Hindlimb muscle (tissue), 1 donor: ENCODE measurements at places on chromosomes 7 and 10. TPM values are rescaled to one million over a fixed set of nuclear protein-coding genes. Genes with fewer than 3 reads are reported as not detected.

DNA sequence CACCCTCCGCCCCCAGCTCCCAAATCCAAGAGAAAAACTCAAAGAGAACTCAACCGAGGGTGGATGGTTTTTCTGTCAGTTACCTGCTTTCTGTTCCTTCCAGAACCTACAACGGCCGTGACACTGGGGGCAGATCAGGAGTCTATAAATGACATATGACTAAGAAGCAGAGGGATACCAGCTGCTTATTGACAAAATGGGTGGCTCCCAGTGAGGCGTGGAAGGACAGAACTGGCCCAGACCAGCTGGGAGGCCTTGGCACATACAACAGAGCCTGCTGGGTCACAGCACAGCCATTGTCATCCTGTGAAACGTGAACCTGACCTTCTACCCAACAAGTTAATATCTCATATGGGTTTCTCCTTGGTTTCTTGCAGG, 84.3 kb upstream of the ADRB1 start:
- DNase-seq = no peak

DNA sequence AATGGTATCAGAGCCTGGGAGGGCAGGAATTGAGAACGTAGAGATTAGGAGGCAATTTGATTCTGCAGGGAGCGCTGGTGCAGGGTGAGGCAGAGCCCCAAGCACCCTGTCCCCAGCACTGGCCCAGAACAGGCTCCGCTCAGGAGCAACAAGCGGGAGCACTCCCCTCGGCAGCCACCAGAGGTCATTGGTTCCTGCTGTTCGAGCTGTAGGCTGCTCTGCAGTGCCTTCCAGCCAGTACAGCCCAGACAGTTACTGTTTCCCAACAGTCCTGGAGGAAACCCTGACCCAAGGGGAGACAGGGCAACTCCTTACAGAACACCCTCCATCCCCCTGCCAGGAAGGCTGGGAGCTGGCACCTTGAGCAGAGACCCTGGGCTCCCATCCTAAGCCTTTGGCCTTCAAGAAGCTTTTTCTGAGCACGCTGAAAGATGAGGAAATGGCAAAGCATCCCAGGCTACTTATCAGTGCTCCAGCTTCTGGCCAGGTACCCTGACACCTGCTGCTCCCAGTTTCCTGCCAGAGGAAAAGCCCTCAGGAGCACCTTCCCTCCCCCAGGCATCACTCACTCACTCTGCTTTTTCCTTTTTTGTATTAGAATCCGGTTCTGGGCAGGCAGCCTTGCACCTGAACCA, 71.2 kb upstream of the EFCAB10 start:
- DNase-seq = peak; percentile 64

- no peak for DNase-seq
These were observed 286 bp downstream of the SP8 start for GRCh38 chr7:20786421-20786778.

DNA sequence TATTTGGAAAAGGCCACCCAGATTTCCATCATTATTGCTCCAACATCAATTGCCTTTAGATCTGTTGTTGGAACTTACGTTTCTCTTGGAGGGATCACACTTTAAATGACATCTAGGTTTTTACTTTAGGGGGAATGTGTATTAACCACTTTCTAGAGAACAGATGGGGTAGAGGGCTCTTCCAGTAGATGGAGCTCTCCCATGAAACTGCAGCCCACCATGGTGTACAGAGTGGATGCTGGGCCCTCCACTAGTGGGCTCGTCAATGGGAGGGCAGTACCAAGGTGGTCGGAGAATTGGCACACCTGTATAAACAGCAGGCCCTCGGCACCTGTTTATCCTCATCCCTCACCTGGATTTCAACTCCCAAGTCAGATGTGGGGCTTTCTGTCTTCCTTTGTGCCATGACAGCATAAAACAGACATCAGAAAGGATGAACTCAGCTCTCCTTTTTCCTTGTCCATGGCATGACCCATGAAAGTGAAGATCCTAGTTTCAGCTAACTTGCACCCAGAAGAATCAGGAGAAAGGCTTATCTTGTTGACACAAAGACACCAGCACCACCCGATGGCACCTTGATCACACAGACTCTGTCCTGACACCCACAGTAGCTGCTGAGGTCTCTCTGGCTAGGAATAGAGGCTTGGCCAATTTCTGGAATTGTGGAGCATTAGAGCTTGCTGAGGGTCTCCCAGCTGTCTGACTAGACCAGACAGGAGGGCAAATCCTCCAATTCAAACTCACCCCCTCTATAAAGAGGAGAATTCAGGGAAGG, 150.5 kb downstream of the CYP26A1 start:
- no peak for DNase-seq

GRCh38 chr7:156475666-156476065, 164.9 kb upstream of the RNF32 start:
- no peak for DNase-seq

DNA sequence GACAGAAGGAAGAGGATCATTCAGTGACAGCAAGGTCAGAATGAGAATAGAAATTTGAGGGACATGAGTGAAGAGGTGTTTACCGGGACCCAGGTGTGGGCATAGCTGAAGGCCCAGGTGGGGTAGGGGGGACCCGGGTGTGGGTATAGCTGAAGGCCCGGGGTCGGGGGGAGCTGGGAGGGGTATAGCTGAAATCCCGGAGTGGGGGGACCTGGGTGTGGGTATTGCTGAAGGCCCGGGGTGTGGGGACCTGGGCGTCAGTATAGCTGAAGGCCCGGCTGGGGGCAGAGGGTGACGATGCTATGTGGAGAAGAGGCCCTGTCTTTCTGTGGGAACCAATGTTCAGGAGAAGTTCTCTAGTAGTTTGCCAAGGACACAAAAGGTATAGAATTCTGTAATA, 183.0 kb upstream of the PITRM1 start:
- DNase-seq = no peak

DNA sequence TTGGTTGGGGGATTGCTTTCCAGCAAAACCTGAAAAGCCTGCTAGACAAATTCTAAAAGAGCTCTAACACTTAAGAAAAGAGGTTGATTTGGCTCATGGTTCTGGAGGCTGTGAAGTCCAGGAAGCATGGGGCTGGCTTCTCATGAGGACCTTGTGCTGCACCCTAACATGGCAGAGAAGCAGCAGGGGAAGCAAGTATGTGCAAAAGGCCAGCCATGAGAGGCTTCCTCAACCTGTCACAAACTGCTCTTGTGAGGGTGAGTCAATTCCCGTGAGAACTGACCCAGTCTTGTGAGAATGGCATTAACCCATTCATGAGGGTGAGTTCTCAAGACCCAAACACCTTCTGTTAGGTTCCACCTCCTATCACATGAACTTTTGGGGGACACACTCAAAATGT, 54.3 kb upstream of the IGFBP3 start:
- no peak for DNase-seq

GRCh38 chr7:75662579-75663301, 76.0 kb downstream of the HIP1 start:
- DNase-seq = no peak

- DNase-seq = no peak
These were observed 89.6 kb downstream of the VTI1A start for GRCh38 chr10:112536663-112537062.

DNA sequence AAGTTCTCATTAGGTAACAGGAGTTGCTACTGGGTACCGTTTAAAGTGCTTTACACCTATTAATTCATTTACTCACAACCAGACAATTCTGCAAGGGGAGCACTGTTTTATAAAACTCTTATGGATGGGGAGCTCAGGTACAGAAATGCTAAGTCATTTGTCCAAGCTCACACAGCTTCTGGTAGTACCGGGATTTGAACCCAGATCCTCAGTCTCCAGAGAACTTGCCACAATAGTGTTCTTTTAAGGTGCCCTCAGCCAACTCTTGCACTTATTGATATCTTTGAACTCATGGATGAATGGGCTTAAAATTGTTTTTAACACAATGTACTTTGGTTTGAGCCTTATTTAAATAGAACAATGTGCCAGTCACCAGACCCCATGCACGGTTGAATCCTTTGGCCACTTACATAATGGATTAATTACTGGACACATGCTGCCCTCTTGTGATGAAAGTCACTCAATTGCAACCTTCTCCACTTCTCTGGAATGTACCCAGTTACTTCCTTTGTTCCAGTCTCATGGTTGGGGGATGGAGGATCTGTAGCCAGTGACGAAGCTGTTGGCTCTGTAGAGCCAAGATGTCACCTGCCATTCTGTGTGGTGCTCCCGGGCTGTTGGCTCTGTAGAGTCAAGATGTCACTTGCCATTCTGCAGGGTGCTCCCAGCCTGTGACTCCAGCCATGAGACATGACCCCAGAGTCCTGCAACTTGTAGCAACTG, 65.6 kb downstream of the NOD1 start:
- peak; percentile 32 for DNase-seq

DNA sequence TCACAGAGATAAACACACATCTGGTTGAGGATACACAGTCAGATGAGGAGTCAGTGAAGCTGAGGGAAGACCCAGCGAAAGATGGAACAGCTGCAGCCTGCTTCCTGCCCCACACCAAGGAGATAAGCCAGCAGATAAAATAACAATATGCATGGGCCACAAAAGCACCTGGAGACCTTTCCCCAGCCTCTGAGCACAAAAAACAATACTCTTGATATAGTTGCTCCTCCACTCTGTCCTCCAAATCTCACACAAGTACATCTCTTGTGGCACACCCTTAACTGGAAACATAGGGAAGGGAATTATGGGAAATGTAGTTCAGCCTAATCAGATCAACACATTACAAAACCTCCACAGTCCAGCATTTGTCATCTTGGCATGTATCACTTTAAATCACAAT, 9.7 kb upstream of the FHIP2A start:
- no peak for DNase-seq

- no peak for DNase-seq
These were observed 52.1 kb downstream of the MPP7 start for GRCh38 chr10:28250782-28251181.

DNA sequence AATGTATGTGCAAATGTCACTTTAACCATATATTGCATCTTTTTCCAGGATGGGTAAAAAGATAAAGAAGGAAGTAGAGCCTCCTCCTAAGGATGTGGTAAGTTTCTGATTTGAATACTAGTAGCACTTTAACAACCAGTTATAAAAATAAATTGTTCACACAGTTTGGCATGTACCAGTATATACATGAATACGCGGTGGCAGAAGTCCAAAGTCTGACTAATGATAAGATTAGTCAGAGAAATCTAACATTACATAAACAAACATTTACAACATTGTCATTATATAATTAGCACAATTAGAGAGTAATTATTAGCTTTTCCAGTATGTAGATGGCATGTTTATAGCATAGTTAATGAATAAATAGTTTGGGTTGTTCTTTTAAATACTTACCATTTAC, 4.1 kb downstream of the ARMC3 start:
- DNase-seq = no peak

DNA sequence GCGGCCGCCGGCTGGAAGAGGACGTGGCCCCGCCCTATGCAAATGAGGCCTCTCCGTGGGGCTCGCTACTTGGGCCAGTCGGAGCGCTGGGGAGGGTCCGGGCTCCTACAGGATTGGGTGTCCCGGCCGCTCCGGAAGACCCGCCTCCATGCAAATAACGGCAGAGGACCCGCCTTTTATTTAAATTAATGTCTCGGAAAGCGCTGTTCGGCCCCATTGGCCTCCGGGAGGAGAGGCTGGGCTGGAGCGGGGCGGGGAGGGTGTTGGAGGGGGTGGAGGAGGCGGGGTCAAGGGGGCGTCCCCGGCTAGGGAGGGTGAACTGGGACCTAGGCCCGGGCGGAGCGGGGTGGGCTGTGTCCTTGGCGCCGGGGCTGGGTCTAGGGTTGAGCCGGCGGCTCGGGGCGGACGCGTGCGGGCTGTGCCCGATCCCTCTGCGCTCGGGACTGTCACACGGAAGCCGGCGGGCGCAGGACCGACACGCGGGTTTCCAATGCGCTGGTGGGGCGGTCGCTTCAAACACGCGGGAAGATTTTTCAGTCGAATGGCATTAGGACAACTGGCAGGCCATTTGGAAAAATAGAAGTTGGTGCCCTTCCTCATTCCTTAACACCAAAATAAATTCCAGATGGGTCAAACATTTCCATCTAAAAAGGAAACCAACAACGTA, 344 bp upstream of the POLM start:
- DNase-seq = peak; percentile 97

- no peak for DNase-seq
These were observed 51.0 kb downstream of the CDH23 start for GRCh38 chr10:71447676-71448075.

- DNase-seq = no peak
These were observed 97.4 kb upstream of the BMPER start for GRCh38 chr7:33807779-33808482.

DNA sequence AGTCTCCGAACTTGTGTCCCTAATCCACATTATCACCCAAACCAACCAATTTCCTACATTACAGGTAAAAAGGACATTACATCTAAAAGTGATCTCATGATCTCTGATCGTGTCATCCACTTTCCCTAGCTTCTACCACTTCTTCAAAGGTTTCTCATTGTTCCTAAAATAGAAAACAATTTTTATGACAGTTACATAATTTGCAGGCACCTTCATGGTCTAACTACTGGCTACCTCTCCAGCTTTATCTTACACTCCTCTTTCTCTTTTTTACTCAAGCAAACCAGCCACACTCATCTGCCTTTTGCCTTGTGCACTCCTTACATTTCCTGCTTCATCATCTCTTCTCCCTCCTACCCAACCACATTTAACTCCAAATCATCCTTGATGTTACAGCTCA, 886.7 kb upstream of the SORCS1 start:
- DNase-seq = no peak

DNA sequence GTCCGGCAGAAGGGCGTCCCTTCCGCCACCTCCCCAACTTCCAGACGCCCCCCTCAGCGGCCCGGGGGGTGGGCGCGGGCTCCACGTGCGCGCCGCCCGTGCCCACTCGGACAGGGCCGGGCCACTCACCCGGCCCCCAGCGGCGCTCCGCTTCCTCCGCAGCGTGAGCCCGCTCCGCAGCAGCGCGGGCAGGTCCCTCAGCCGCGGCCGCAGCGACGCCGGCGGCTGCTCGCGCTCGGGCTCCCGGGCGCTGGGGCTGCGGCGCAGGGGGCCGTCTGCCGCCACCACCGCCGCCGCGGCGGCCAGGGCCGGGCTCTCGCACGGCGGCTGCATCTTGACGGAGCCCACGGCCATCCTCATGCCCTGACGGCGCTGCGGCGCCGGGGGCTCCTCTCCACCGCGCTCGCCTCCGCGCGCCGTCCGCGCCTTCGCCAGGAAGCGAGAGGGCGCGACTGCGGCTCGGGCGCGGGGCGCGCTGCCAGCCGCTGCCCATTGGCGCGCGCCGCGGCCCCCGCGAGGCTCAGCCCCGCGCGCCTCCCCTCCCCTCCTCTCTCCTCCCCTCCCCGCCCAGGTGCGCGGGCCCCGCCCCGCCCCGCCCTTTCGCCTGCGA, at the start of gene RAPGEF5:
RAPGEF5 (minus strand) TSS at position 454 of the 610 bp plus-strand sequence; CDS start at position 360, 94 bp downstream.
- peak; percentile 4 for DNase-seq

Gene GRID2IP
- 0.18 TPM for polyA plus RNA-seq

Gene VPS37D
- polyA plus RNA-seq = 3.1 TPM

Gene LFNG
- 21.3 TPM for polyA plus RNA-seq

Gene C1QL3
- not detected for polyA plus RNA-seq

Gene CNTNAP2
- 10.1 TPM for polyA plus RNA-seq

Gene IDI2
- not detected for polyA plus RNA-seq

Gene TDRD1
- polyA plus RNA-seq = 0.13 TPM

Gene AKR1C8
- polyA plus RNA-seq = not detected

Gene KAT6B
- polyA plus RNA-seq = 18.1 TPM

Gene FRMD4A
- polyA plus RNA-seq = 35.1 TPM

Gene ANXA8
- not detected for polyA plus RNA-seq

Gene PNLIPRP1
- polyA plus RNA-seq = not detected

Gene SSC4D
- 0.85 TPM for polyA plus RNA-seq

Gene CHST3
- polyA plus RNA-seq = 16.2 TPM
